Stomach (tissue), 19 donors: ENCODE measurements at places on chromosomes 5 and 9. TPM values are rescaled to one million over a fixed set of nuclear protein-coding genes. Genes with fewer than 3 reads are reported as not detected.

The RALGPS1 gene
- total RNA-seq: 70.5 TPM

The CDC20B gene
- total RNA-seq: not detected

The NR5A1 gene
- not detected for total RNA-seq

The LCN12 gene
- total RNA-seq: 0.73 TPM

The CYSRT1 gene
- total RNA-seq: 3.6 TPM

The RASGEF1C gene
- not detected for total RNA-seq

The CREBRF gene
- total RNA-seq: 42.2 TPM

The WNT8A gene
- total RNA-seq: not detected

The FLT4 gene
- 4.5 TPM for total RNA-seq

The FOCAD gene
- 9.3 TPM for total RNA-seq

The CACNA1B gene
- total RNA-seq: 0.73 TPM

The PCDHA1 gene
- total RNA-seq: not detected

The FAT2 gene
- 4.5 TPM for total RNA-seq

The TRAF2 gene
- 248 TPM for total RNA-seq
